GM04504 (cell line): ENCODE measurements at places on chromosomes 1 and 21.
A peak's percentile ranks its signal among the peaks of the same experiment; 100 is the strongest.

GRCh38 chr21:45102391-45102932 lies 28.1 kb downstream of the ADARB1 start:
- peak; percentile 42 for DNase-seq

DNA sequence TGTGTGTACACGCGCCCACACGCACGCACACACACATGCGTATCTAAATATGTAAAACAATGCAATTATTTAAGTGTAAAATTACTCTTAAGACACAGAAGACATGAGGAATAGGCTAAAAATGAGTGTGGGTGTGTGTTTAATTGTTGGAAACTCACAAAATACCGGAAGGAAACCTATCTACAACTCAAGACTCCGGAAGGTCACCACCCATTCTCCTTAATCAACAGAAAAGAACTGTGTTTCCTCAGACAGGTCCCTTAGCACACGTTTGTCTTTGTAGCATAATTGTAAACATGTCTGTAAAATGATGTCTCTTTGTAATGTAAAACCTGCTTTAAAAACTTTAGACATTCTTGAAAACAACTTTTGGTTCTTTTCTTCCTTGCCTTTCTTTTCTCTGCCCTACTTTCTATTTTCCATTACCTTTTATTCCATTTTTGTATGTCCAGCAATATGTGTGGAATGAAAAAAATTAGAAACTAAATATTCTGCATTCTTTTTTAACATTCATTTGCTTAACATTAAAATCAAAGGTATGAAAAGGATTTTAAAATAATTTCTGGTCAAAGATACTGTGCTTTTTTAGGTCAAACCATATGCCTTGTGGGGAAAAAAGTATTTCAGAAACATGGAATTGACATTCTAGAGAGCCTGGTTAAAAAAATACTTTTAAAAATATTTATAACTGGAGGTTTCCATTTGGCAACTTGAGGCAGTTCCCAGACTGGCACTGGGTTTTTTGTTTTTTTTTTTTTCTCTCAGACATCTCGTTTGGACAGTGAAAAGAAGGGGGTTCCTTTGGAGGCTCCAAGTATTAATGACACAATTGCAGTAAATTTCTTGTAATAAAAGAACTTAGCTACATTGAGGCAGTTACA lies 46.2 kb downstream of the ATP5PF start:
- no peak for DNase-seq

DNA sequence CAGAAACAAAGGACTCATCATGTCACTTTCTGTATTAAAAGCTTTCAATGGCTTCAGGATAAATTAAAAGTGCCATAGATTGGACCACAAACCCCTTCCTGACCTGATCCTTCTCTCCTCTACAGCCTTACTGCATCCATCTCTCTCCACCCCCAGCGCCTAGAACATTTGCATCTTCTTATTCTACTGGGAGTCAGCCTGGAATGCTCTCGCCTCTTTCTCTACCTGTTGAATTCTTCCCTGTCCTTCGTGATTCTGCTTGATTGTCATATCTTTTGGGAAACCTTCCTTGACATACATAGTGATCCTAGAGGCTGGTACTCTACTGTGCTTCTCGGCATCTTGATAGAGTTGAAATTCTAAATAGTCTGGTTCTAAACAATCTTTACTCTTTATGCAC lies 332.0 kb upstream of the PBX1 start:
- DNase-seq, result no peak

DNA sequence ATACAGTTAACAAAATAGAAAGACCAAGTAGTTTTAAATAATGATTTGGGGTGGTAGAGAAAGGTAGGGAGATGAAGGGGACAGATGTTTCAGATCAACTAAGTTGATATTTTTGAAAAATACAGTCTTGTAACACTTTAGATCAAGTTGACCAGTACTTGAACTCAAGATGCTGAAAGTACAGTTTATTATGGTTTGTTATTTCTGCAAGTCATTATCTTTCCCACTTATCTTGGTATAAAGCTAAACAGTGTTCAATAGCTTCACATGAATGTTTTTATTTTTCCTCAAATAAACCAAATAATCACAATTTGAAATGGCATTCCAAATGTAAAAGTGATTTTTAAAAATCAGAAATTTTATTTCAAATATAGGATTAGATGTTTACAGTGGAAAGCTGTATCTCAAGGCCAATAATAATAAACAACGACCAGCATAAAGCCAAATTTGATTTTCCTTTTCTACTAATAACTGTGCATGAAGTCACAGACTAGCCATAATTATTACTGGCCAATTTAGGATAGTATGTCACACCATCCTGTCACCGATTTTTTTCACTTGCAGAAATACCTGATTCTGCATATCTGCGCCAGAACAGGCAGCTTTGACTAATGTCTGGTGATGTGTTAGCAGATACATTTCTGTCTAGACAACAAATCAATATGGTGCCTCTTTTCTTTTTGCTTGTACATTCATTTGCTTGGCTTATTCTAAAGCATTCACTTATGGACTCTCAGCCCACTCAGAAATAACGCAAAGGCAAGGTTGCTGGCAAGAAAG lies 320.2 kb downstream of the TM2D1 start:
- no peak for DNase-seq

- DNase-seq, result no peak
Measured at GRCh38 chr1:15156807-15157380, 3.3 kb downstream of the TMEM51 start.

- no peak for DNase-seq
Measured at GRCh38 chr1:199161766-199162303, 523.0 kb downstream of the PTPRC start.

- DNase-seq, result no peak
Measured at GRCh38 chr1:153368495-153368894, 6.9 kb downstream of the S100A12 start.

DNA sequence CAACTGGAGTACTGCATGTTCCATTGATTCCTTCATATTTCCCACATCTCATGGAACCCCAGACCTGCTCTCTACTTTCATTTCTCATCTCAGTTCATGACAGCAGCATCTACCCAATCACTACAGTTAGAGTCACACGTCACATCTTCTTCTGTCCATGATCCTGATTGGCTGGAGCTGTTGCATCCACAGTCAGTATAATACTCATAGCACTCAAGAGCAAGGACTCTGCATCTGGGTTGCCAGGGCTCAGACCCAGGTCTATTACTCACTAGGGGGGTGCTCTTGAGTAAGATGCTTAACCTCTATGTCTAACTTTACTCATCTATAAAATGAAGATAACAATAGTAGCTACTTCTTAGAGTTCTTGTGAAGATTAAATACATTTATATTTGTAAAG lies 4.4 kb upstream of the XPR1 start:
- DNase-seq, result no peak

DNA sequence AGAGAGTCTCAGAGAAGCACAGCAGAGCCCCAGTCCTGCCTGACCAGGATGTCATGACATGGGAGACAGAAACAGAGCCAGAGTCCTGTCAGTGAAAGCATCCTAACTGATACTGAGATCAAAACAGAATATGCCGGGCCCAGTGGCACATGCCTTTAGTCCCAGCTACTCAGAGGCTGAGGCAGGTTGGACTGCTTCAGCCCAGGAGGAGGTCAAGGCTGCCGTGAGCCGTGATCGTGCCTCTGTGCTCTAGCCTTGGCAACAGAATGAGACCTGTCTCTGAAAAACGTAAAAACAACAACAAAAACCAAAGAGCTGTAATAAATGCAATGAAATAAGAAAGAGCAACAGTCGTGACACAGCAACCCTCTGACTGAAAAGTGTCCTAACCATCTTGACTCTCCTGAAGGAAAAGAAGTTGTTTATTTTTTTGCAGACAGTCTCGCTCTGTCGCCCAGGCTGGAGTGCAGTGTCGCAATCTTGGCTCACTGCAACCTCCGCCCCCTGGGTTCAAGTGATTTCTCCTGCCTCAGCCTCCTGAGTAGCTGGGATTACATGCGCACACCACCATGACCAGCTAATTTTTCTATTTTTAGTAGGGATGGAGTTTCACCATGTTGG lies 189.2 kb downstream of the SLC45A1 start:
- no peak for DNase-seq

DNA sequence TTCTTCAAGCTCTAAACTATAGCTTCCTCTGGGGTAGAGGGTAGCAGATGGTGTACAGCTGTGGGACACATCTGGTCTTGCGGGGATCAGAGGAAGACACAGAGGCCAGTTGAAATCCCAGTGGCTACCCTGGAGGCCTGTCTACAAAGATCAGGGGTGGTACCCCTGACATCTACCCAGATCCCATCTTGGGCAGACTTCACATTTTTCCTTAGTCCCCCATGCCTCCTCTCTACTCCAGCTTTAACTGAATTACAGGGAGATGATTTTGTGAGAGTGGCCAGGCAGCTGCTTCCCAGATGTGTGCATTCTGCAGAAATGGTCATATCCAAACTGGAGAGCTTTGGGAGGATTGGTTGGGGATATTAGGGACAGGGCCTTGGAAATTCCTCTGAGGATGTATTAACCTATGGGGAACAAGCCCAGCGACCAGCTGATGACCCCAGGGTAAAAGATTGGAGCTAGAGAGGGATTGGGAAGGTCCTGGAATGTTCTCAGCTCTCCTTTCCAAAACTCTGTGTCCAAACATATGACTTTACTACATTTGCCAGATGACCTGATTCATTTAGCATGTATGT lies 9.6 kb upstream of the CD34 start:
- peak; percentile 23 for DNase-seq
